ENCODE measurements at places on chromosomes 12 and 14. TPM values are rescaled to one million over a fixed set of nuclear protein-coding genes. Genes with fewer than 3 reads are reported as not detected.

Gene CS
- total RNA-seq: 254 TPM

Gene MEG3
- not detected for total RNA-seq

Gene LRCOL1
- total RNA-seq: not detected

Gene CARMIL3
- total RNA-seq: 0.33 TPM

Gene LMNTD1
- total RNA-seq: not detected

Gene GPD1
- 1.0 TPM for total RNA-seq

Gene GABARAPL1
- total RNA-seq: 61.0 TPM

Gene PPP4R4
- 0.10 TPM for total RNA-seq

Gene IL31
- total RNA-seq: not detected

DNA sequence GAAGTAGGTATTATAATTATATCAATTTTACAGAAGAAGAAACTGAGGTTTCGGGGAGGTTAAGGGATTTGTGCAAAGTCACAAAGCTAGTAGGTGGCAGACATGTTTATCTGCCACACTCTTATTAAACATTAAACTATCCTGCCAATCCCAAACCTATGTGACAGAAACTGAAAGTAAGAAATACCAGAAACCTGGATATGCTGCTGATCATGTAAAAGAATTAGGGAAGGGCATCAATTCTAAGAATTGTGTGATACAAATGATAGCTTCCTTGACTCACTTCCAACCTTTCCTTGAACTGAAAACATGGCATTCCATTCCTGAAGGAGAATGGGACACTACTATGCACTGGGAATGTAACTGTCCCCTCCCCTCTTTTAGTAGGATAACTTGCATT lies 16.9 kb downstream of the TAOK3 start:
- peaks cover 24% of the 10 kb centered on the region for H3K4me1 ChIP-seq
- no peak overlapping the region for H3K27ac ChIP-seq
- DNase-seq: no peak
- H3K27me3 ChIP-seq: no peaks in the 10 kb centered on the region
- H3K4me3 ChIP-seq: peak overlapping the region; percentile 36

DNA sequence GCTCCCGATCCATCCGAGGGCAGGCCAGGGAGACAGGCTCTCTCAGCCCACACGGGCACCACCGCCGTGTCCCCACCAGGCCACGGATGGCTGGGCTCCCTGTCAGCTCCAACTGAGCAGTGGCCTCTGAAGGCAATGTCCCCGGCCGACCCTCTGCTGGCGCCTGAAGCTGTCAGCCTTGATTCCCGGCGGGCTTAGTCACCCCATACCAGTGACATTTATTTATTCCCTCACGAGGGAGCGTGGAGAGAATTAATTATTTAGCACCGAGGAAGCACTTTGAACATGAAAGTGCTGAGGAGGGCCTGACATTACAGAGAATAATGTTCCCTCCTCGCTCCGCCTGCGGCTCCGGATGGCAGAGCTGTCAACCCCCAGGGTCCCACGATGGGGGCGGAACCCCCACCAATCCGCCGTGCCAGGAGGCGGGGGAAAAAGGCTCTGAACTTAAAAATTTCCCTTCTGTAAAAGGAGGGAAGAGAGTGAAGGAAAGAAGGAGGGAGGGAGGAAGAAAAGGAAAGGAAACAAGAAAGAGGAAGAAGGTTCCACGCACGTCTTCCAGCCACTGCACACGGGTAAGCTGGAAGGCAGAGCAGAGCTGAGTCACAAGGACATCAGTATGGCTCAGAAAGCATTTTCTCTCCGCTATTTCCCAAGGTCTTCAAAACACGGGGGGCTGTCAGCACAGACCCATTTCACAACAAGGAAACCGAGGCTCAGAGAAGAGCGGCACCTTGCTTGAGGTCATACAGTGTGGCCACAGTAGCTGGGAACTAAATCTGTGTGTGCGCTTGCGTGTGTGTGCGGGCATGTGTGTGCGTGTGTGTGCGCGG lies 108.7 kb upstream of the NCOR2 start:
- peaks cover 24% of the 10 kb centered on the region for H3K4me1 ChIP-seq
- H3K27me3 ChIP-seq: no peaks in the 10 kb centered on the region
- peak overlapping the region; percentile 47 for H3K27ac ChIP-seq
- peaks cover 9% of the 10 kb centered on the region for H3K36me3 ChIP-seq
- H3K4me3 ChIP-seq: peak overlapping the region; percentile 45

- peaks cover 64% of the 10 kb centered on the region for H3K27me3 ChIP-seq
- H3K27ac ChIP-seq: no peak overlapping the region
- H3K36me3 ChIP-seq: no peaks in the 10 kb centered on the region
Observed at GRCh38 chr12:107779077-107779831, 4.8 kb downstream of the ASCL4 start.

- no peaks in the 10 kb centered on the region for H3K4me1 ChIP-seq
- H3K36me3 ChIP-seq: no peaks in the 10 kb centered on the region
Observed at GRCh38 chr12:83739607-83740006, 1052.9 kb downstream of the TMTC2 start.

DNA sequence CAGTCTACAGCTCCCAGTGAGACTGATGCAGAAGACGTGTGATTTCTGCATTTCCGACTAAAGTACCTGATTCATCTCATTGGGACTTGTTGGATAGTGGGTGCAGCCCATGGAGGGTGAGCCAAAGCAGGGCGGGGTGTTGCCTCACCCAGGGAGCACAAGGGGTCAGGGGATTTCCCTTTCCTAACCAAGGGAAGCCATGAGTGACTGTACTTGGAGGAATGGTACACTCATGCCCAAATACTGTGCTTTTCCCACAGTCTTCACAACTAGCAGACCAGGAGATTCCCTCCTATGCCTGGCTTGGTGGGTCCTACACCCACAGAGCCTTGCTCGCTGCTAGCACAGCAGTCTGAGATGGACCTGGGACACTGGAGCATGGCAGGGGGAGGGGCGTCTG lies 21.0 kb upstream of the ABCC9 start:
- H3K27ac ChIP-seq: no peak overlapping the region
- no peak for DNase-seq
- no peak overlapping the region for H3K4me3 ChIP-seq
- H3K4me1 ChIP-seq: no peaks in the 10 kb centered on the region
- H3K27me3 ChIP-seq: no peaks in the 10 kb centered on the region

GRCh38 chr12:40099423-40099853 lies 6.4 kb downstream of the SLC2A13 start:
- H3K4me3 ChIP-seq: peak overlapping the region; percentile 10
- peak; percentile 33 for DNase-seq
- peak overlapping the region; percentile 85 for H3K27ac ChIP-seq
- H3K4me1 ChIP-seq: peaks cover 45% of the 10 kb centered on the region
- H3K36me3 ChIP-seq: no peaks in the 10 kb centered on the region

DNA sequence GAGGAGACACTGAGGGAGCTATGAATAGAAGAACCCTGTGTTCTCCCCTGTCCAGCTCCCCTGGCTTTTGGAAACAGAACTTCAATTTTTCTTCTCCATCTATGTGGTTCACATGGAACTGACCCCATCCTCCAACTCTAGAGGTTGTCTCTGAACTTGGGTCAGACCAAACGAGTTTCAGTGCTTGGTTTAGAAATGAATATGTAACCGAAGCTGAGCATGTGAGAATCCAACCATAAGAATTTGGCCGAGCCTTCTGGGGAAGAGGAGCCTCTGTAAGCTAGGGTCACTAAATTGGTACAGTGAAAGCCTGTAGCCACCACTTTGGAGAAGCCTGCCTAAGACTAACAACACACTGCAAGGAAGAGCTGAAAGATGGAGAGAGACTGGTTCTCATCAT lies 464.4 kb downstream of the ZFP36L1 start:
- H3K27me3 ChIP-seq: no peaks in the 10 kb centered on the region
- no peaks in the 10 kb centered on the region for H3K36me3 ChIP-seq
- no peaks in the 10 kb centered on the region for H3K4me1 ChIP-seq
- DNase-seq: no peak
- H3K27ac ChIP-seq: no peak overlapping the region

- no peak overlapping the region for H3K27ac ChIP-seq
- H3K36me3 ChIP-seq: peaks cover 8% of the 10 kb centered on the region
- no peak overlapping the region for H3K4me3 ChIP-seq
- no peaks in the 10 kb centered on the region for H3K4me1 ChIP-seq
- no peak for DNase-seq
Observed at GRCh38 chr14:100540926-100541620, 46.1 kb downstream of the BEGAIN start.

DNA sequence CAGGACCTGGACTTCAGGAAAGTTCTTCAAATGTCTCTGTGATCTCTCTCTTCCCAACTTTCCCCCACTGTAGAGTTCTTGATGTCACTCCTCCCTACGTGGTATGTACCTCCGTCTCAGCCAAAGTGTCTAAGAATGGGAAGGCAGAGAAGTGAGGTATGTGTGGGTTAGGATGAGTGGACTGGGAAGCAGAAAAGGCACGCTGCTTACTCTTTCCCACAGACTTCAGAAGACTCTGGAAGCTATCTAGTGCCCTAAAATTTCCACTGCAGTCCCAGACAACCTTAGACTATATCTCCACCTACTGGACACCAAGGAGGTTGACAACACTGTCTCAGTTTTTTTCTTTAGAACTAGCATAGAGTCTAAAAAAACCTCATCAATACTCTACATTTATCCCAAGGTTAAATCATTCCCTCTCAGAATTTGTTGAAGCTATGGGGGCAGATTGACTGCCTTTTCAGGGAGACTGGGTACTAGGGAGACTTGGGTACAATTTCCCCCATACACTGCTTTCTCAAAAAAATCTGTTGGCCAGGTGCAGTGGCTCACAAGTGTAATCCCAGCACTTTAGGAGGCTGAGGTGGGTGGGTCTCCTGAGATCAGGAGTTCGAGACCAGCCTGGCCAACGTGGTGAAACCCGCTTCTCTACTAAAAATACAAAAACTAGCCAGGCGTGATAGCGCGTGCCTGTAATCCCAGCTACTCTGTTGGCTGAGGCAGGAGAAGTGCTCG lies 20.6 kb upstream of the ITGA5 start:
- peaks cover 65% of the 10 kb centered on the region for H3K27me3 ChIP-seq
- no peaks in the 10 kb centered on the region for H3K4me1 ChIP-seq
- no peak overlapping the region for H3K4me3 ChIP-seq
- DNase-seq: no peak

- H3K36me3 ChIP-seq: peaks cover 25% of the 10 kb centered on the region
- H3K27ac ChIP-seq: no peak overlapping the region
- DNase-seq: no peak
- H3K4me1 ChIP-seq: peaks cover 10% of the 10 kb centered on the region
Observed at GRCh38 chr14:104897330-104898194, 27.1 kb upstream of the PLD4 start.

DNA sequence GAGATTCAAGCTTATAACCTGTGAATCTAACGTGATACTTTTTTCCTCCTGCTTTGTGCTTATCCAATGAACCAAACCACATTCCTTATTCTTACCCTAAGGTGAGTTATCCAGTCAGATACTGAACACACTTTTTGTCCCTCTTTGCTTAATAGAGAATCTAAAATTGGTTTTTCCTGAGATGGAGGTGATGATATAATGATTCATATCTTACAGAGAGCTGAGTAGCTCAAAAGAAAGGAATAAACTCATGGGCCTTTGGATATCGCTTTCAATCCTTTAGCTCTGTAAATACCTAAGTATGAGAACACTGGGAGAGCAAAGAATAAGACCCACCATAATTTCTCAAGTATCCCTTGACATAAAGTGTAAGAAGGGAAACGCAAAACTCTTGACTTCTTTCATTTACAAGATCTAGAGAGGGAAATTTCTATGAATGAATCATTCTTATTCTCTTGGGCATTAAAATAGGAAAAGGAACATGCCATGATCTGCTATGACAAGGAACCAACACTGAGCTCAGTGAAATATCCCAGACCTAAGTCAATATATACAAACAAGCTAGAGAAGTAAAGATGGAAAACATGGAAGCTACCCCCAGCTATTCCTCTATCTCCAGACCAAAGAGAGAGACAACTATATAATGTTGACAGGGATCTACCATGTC lies 81.8 kb upstream of the STAC3 start:
- H3K4me1 ChIP-seq: no peaks in the 10 kb centered on the region
- no peak overlapping the region for H3K27ac ChIP-seq
- no peaks in the 10 kb centered on the region for H3K27me3 ChIP-seq
- DNase-seq: no peak
- no peak overlapping the region for H3K4me3 ChIP-seq

DNA sequence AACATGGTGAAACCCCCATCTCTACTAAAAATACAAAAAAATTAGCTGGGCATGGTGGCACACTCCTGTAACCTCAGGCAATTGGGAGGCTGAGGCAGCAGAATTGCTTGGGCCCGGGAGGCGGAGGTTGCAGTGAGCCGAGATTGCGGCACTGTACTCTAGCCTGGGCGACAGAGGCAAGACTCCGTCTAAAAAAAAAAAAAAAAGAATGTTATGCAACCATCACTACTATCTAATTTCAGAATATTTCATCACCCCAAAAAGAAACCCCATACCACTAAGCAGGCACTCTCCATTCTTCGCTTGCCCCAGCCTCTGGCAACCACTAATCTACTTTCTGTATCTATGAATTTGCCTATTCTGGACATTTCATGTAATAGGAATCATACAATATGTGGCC lies 68.8 kb upstream of the AMN start:
- H3K36me3 ChIP-seq: no peaks in the 10 kb centered on the region
- H3K27me3 ChIP-seq: no peaks in the 10 kb centered on the region
- DNase-seq: no peak
- no peak overlapping the region for H3K4me3 ChIP-seq

GRCh38 chr12:20963303-20963702 lies 152.8 kb downstream of the SLCO1B3 start:
- no peaks in the 10 kb centered on the region for H3K4me1 ChIP-seq
- no peaks in the 10 kb centered on the region for H3K27me3 ChIP-seq
- peaks cover 5% of the 10 kb centered on the region for H3K36me3 ChIP-seq
- DNase-seq: no peak
- no peak overlapping the region for H3K27ac ChIP-seq
- H3K4me3 ChIP-seq: no peak overlapping the region

DNA sequence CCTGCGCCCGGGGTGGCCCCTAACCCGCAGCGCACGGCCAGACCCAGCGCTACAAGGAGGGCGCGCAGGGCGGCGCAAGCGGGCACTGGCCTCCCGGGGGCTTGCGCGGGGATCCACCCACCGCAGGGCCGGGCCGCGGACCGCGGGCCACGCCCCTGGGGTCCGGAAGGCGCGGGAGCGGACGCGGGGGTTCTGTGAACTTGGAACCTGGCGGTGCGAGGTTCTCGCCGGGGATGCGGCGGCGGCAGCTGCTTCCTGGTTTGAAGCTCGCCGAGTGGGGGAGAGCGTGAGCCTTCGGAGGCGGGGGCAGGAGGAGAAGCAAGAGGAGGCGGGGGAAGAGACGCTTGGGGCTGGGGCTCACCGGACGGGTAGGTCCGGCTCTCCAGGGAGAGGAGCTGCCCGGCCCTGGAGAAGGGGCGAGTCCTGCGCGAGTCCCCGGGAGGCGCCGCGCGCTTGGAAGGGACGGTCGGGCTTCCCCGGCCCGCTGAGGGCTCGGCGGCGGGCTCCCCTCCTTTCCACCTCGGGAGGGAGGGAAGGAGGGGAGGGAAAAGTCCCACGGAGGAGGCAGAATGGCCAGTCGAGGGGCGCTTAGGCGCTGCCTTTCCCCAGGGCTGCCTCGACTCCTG lies at the start of gene PRKCH:
PRKCH (plus strand) TSS at position 195 of the 626 bp plus-strand sequence. CDS start 523 bp downstream, outside the sequence.
- peak within 1 kb of the TSS; percentile 87 for H3K4me3 ChIP-seq
- H3K36me3 ChIP-seq: peaks cover 22% of the 10 kb centered on the region
- no peaks in the 10 kb centered on the region for H3K27me3 ChIP-seq
- peaks cover 11% of the 10 kb centered on the region for H3K4me1 ChIP-seq
- peak within 1 kb of the TSS; percentile 84 for H3K27ac ChIP-seq

- H3K27ac ChIP-seq: no peak overlapping the region
- DNase-seq: no peak
- H3K4me3 ChIP-seq: no peak overlapping the region
Observed at GRCh38 chr12:70772836-70773235, 135.6 kb upstream of the PTPRB start.

Measured in Calu3 (cell line).